ENCODE measurements at places on chromosomes 6 and 20.

DNA sequence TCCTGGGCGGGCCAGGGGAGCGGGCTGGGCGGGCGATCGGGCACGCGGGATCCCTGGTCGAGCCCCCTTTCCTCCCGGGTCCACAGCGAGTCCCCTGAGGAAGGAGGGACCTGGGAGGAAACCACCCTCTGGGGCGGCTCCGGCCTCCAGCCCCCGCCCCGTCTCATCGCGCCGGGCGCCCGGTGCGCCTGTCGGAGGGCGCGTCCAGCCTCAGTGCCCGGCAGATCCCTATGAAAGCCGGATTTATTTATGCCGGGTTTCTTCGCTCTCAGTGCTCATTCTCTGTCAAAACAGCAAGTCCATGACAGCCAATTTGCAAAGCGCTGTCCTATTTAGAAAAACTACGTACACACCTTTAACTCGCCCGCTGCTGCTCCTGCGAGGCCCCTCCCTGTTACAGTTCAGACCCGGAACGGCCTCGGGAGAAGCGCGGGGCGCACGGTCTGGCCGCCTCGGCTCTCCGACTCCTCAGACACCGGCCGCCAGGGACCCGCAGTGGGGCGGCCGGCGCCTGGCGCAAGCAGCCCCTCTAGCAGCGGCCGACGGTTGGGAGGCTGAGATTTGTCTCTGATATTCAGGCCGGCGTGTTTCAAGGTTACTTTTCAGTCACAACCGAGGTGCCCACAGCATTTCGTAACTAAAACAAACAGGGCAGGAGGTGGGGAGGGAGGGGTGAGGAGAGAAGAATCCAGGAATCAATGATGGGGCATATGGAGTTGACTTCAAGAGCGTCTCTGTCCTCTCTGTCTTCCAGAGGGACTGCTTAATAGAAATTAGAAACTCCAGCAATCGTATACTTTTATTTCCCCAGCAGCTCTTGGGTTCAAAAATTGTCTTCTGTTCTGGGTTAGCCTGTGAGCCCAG is 782 bp upstream of the FOXA2 start:
- no peak for DNase-seq

DNA sequence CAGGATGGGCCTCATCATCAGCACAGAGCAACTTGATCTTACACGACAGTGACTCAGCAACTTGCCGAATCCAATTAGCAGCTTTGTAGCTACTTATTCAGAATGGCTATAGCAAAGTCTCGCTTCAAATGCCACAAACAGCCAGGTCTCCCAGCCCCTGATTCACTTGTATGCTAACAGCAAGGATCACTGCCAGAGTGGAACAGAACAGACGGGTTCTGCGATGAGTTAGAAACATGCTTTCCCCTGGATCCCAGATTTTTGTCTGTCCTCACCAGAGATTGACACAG is 254.4 kb downstream of the NRN1 start:
- peak; percentile 86 for DNase-seq

- DNase-seq: no peak
Measured at GRCh38 chr6:136654086-136654485, 103.9 kb upstream of the MAP7 start.

DNA sequence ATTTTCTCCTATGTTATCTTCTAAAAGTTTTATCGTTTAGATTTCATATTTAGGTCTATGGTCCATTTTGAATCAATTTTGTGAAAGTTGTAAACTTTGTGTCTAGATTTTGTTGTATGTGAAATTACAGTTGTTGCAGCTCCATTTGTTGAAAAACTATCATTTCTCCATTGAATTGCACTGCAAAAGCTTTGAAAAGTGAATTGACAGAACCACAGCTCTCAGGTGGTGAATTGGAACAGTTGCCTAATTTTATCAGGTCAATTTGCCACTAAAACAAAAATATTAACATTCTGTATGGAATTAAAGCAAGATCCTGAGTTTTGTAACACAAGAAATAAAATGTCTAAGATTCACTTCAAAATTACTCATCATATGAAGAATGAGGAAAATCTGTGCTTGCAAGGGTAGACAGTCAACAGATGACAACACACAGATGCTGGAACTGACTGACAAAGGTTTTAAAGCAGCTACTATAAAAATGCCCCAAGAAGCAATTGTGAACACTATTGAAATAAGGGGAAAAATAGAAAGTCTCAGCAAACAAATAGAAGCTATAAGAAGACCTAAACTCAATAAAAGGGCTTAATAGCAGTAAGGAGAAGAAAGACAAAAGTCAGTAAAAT is 346.7 kb downstream of the PAX1 start:
- no peak for DNase-seq

- DNase-seq: no peak
Measured at GRCh38 chr20:38857703-38858102, 52.2 kb downstream of the PPP1R16B start.

- no peak for DNase-seq
Measured at GRCh38 chr6:34147906-34148630, 2.2 kb upstream of the GRM4 start.

DNA sequence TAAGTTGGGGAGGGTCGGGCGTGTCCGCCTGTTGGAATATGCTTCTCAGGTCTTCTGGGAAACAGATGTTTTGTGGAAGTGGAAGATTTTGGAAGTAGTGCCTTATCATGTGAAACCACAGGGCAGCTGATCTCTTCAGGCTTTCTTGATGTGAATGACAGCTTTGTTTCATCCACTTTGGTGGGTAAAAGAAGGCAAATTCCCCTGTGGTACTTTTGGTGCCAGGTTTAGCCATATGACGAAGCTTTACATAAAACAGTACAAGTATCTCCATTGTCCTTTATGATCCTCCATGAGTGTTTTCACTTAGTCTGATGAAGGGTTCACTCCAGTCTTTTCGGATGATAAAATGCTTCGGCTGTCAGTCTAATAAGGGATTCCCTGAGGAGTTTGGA is 4.6 kb downstream of the IRF4 start:
- DNase-seq: no peak

Measured in iris pigment epithelial cell (primary cell).